ENCODE measurements at places on chromosomes 4 and X.
A peak's percentile ranks its signal among the peaks of the same experiment; 100 is the strongest.

DNA sequence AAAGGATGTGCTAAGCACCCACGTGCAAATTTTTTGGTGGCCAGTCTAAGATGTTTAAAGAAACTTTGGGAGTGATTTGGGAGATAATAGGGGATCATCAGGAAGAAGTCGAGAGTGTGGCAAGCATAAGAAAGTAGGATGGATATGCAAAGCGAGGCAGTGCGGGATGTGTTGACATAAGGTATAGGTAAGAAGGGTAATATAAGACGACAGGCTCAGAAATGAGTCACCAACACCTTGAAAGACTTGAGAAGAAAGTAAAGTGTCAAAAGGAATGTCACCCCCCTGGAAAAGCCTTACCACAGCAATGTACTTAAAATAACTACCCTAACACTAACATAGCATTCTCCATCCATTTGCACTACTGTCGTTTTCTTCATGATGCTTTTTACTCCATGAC is 69.8 kb upstream of the BMP2K start:
- DNase-seq: no peak

GRCh38 chr4:39825090-39825489 is 127.2 kb downstream of the UBE2K start:
- DNase-seq: no peak

DNA sequence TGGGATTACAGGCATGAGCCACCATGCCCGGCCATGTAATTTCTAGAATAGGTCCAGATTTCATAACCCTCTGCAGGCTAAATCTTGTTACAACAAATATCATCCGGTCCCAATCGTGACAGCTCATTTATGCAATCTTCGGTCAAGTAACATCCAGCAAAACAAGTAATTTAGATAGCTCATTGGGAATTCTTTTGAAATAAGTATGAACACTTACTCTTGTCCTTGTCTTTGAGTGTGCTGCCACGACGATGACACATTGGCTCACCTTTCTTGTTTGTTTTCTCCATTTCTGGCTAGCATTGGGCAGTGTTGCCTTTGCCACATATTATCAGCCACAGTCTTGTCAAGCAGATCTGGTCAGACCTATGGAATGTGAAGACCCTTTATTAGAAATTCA is 92.0 kb downstream of the PHEX start:
- DNase-seq: no peak

DNA sequence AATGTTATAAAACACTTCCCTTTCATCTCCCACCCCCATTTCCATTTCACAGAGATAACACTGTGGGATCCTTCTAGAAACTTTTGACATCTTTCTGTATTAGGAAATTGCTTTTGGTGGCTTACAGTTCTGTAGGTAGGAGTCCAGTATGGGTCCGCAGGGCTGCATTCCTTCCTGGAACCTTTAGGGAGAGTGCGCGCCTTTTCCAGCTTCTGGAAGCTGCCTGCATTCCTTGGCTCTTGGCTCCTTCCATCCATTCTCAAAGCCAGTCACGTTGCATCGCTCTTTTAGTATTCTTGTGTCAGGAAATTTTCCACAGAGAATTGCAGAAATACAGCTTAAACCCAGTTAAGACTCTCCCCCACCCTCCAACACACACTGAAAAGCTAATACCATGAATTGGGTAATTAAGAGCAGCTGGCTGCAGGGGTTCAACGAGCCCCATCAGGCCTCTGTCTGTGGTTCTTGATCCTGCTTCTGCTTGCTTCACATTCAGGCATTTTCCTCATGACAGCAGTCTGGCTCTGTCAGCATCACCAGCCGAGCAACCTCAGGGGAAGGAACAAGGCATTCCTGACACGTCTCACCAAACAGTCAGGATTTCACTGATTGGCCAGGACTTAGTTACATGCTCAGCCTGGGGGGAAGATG is 48.8 kb downstream of the SEPTIN11 start:
- DNase-seq: no peak

DNA sequence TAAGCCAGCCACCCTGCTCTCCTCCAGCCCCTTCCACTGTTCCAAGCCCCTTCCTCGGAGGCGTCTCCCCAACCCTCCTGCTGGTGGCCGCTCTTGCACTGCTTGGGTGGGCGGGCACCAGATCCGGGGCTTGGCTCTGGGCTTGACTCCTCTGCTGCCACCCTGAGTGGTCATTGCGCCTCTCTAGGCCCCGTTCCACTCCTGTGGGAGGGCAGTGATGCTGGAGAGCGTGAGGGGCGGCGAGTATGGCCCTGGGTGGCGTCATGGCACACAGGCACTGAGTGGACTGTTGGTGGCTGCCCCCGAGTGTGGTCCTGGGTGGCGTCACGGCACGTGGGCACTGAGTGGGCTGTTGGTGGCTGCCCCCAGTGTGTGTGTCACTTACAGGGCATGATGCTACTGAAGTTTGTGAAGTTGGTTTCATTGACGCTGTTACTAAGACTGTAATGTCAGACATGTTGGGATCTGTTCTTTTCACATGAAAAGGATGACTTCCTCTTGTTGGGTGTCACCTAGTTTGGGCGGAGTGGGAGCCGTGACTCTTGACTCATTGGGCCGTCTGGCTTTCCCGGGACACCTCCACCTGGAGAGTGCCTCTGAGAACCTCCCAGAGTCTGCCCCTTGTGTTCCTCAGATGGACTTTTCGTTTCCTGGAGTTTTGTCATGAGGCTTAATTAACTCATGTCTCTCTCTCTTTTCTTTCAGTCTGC is 55.9 kb upstream of the HGFAC start:
- DNase-seq: no peak

DNA sequence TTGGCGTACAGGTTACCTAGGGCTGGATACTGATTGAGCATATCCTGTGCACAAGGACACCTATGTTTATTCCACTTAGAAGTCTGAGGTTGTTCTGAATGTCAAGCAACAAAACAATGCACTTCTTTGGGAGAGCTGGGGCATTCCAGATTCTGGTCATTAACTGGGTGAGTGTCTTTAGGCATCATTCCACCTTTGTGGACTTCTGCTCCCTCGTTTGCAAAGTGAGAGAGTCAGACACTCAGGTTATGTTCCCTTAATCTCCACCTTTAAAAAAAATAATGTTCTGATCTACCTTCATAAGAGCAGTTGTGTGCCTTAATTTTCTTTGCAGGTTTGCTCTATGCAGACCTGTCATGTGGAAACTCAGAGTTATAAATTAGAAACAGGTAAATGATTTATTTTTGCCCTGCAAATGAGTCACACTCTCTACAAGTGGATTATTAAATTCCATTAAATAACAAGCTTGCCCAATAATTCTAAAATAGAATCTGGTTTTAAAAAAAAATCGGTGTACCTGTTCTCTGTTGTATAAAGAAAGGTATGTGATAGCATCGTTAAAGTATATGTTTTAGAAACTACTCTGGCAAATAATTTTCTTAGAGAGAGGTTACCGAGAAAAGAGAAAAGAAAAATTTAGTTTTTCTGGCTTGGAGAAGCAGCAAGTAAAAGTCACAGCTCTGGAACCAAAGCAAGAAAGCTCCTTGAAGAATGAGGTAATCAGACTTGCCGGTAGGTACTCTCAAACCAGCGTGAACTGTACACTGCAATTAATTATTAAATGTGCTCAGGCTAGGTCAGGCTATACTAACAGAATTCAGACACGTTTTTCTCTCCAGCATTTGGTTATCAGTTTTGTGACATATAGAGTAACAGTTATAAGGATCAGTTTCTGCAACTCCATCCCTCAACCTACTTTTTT is 93.2 kb downstream of the SORBS2 start:
- DNase-seq: no peak

GRCh38 chrX:151852294-151852693 is 60.4 kb upstream of the MAGEA4 start:
- no peak for DNase-seq

DNA sequence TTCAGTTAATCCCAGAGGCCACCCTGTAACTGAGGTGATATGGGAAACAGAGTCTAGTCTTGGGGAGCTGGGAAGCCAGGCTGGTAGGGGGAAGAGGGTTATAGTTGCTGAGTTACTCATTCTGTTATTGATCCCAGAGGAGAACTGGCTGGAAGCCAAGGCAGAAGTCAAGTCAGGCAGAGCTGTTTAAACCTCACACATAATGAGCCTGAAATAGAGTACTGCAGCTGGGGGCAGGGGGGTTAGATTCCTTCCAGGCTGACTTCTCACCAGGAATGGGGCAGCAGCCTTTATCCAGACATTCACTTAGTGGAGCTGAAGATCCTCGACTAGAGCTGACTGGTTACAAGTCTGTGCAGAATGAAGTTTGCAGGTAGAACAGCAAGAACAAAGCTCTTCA is 144.9 kb downstream of the C4orf33 start:
- DNase-seq: no peak

DNA sequence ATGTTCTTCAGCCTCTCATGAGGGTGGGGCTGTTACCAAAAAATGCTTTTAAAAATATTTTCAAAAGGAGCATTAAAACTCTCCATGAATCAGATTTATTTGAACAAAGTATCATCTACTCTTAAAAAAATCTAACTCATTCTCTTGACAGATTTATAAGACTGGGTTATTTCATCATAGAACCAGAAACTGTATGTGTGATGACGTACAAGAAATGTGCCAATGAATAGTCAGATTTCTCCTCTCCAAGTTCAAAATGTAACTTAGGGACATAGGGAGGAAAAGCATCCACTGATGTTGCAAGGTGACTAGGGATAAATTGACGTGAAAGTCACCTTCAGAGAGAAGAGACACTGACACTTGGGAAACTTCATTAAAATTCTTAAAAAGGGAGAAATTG is 89.1 kb upstream of the CLNK start:
- no peak for DNase-seq

DNA sequence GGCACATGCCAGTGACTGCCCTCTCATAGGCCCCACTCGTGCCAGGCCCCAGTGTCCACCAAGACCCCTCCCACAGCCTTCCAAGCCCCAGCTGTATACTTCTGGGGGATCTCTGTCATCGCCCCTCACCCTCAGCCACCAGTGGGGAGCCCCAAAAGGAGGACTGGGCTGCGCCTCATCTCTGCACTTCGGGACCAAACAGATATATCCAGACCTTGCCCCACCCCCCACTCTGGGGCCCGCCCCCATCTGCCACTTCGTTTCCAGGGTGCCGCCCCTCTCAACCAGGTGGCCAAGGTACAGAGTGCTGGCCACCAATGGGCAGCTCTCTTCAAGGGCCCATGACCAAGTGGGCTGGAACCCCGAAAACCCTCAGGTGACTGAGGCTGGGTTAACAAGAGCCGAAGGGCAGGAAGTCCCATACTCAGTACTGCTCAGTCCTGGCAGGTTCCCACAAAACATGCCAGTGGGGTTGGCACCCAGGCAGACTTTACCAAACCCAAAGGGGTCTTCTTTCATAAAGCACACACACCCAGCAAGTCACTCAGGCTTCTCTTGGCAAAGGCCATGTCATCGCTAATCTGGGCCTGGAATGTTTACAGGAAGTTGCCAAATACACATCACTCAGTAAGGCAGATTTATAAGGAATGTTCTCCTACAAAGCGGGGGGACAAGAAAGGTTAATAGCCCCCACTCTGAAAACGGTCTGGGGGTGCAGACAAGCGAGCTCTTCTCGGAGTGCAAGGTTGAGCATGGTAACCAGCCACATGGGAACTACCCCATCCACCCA is 4.4 kb downstream of the ZFYVE28 start:
- DNase-seq: no peak

GRCh38 chr4:153221783-153222706 is 17.8 kb downstream of the TRIM2 start:
- peak; percentile 83 for DNase-seq

Measured in iPS-NIHi11 (cell line).